Mammary epithelial cell (primary cell): ENCODE measurements at places on chromosomes 4 and X.

GRCh38 chr4:73816814-73817213, 19.7 kb upstream of the CXCL6 start:
- DNase-seq, result peak; percentile 92

DNA sequence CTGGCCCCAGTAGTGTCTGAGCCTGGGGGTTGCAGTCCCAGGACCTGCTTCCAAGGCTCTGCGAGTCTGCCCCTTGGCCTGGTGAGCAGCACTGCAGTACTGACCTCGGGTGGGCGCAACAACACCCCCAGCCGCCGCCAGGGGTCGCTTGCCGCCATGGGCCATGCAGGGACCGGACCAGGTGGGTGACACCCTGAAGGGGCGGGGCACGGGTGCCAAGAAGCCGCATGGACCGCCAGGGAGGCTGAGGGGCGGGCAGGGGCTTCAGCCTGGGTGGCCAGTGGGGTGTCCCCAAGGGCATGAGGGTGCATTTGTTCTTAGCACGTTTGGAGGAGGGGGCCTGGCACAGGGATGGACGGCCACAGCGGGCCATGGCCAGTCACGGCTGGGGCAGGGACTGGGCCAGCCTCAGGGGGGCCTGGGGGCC, 25.0 kb downstream of the TACC3 start:
- DNase-seq, result no peak

GRCh38 chrX:130418066-130418465, 16.3 kb downstream of the RBMX2 start:
- DNase-seq, result no peak

GRCh38 chr4:90670183-90670582, 543.0 kb downstream of the CCSER1 start:
- DNase-seq, result no peak

GRCh38 chr4:89117115-89117514, 5.8 kb downstream of the TIGD2 start:
- no peak for DNase-seq

DNA sequence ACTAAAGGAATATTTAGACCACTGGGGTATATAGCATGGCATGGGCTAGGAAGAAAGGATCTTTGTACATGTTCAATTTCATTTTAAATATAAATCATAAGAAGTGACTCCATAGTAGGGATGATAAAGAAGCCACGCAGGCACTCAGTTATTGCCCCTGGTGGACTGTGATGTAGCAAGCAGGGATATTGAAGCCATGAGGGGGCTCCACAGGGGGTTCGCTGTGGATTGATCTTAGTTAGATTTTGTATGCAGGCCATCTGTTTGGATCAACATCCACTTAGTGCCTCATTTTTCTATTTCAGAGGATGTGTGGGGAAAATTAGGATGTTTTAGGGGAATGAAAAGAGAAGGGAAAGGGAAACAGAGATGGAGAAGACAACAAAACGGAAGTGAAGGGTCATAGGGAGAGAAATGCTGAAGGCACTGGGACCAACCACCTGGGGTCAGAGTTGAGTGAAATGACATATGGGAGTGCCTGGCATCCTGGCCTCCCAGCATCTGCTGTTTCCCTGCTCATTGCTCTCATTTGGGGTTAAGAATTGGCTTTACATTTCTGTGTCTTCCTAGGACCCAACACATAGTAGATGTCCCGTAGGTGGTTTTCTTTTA, 11.2 kb upstream of the FREM3 start:
- DNase-seq, result no peak

- no peak for DNase-seq
Measured at GRCh38 chrX:118976599-118977340, 2.4 kb downstream of the LONRF3 start.

DNA sequence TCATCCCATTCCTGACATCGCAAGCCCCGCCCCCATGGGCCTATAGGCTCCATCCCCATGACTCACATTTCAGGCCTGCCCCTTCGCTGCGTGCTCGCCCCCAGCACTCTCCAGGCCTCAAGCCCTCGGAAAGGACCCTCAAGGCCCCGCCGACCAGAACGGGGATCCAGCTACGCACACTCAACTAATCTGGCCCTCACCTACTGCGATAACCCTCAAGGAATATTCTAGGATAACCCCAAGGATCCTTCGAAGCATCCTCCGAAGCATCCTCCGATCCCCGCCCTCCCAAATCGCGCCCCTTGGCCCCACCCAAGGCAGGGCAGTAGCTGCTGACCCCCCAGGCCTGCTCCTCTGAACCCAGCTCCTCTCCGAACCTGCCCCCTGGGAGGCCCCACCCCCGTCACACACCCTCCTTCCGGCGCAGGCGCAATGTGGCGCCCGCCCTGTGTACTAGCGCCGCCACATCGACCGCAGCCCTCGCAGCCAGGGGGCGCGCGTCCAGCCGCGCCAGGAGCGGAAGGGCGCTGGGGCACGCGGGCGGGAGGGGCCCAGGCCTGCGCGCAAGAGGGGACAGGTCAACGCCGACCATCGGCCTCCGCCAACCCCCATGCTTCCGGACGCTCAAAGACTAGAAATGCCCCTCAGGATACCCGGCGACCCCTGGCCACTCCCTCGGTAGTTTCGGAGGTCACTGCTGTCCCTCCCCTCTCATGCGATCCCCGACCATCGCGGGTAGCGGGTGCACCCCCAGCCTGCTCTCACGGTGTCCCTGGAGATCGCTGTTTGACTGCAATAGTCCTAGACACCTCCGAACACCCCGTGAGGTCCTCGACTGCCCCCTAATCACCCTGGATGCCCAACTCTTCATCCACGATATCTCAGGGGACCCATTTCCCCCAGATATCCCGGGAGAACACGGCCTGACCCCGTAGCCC, 6.4 kb upstream of the MAGIX start:
- DNase-seq, result peak; percentile 78

- DNase-seq, result peak; percentile 46
Measured at GRCh38 chrX:52852110-52852860, 15.6 kb downstream of the XAGE3 start.

- DNase-seq, result no peak
Measured at GRCh38 chrX:151996347-151996746, 21.9 kb upstream of the GABRE start.

DNA sequence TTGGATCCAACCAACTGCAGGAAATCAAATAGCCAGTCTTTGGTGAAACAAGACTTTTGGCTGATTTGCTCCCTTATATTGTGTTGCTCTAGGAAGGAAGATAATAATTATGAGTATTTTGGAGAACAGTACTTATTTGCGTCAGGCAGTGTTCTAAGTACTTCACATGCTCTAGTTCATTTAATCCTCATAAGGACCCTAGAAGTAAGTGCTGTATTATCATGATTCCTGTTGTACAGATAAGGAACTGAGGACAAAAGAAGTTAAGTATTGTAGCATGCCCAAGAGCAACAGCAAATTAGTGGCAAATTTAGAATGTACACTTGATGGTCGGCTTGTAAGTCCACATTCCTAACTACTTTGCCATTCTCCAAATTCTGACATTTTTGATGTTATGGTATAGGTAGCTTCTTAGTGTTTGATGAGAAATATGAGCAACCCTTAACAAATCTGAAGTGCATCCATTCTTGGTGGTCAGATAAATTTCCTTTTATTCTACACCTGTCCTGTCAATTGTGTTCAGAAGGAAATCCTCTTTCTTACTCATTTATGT, 72.0 kb downstream of the SPRY1 start:
- DNase-seq, result no peak

- DNase-seq, result no peak
Measured at GRCh38 chr4:174490451-174490961, 31.8 kb downstream of the HPGD start.

DNA sequence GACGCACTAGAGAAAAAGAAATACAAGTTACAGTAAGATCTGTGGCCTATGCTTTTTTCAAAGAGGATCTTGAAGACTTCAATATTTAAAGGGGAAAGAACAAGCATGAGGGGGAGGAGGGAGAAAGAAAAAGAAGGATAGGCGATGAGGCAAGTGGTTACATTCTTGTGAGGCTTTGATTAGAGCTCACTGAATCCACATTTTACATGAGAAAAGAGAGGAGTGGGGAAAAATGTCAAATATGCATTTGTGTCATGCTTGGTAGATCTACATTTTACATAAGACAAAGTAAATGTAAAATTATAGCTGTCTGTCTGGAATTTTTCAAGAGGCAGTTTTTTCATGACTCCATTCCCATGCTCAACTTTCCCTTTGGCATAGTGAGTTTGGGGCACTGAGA, 965.9 kb downstream of the FSTL5 start:
- no peak for DNase-seq

DNA sequence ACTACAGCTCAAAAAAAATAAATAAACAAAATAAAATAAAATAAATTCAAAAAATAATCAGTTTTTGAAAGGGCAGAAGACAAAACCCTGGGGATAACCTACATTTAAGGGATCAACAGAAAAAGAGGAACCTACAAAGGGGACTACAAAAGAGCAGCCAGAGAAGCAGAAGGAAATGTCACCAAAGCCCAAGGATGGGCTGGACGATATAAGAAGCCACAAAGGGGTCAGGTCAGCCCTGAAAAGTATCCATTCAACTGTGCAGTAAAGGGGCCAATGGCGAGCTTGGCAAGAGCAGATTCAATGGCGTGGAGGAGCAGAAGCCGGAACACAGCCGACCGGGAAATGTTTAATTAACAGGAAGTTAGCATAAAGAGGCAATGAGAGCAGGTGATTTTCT, 16.9 kb downstream of the ACOT9 start:
- DNase-seq, result no peak

DNA sequence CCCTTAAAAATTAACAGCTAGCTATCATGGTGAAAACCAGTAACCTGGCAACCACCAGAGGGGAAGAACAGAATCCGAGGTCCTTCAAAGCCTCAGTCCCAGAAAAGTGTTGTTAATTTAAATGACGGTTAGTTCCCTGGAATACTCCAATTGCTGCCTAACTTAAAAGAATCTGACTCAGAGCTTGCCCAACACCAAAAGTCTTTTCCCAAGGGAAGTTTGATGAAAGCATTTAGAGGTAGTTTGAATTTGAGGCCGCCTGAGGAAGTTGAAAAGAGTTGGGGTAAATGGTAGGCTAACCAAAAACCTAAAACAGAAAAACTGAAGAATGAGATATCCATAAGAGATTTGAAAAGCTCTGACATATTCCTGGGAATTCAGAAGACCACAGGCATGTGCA, 46.6 kb downstream of the IL13RA2 start:
- DNase-seq, result no peak

GRCh38 chrX:122770581-122770980, 413.5 kb upstream of the GRIA3 start:
- no peak for DNase-seq

- DNase-seq, result no peak
Measured at GRCh38 chrX:79623098-79623762, 256.1 kb upstream of the ITM2A start.

- DNase-seq, result no peak
Measured at GRCh38 chrX:25344161-25344936, 328.6 kb upstream of the ARX start.

GRCh38 chrX:71111141-71111843, at the start of gene IL2RG:
TSS of gene IL2RG (minus strand) at chrX:71111577. CDS start at chrX:71111539, 38 bp downstream.
- no peak for DNase-seq

GRCh38 chr4:120049732-120050494, 16.7 kb downstream of the MAD2L1 start:
- peak; percentile 61 for DNase-seq

- DNase-seq, result no peak
Measured at GRCh38 chr4:2302387-2303119, 40.6 kb upstream of the MXD4 start.

GRCh38 chrX:26100421-26100920, 37.7 kb upstream of the MAGEB18 start:
- no peak for DNase-seq

GRCh38 chrX:118694638-118695037, 32.8 kb upstream of the IL13RA1 start:
- no peak for DNase-seq

GRCh38 chr4:96912716-96913115, 1072.8 kb downstream of the PDHA2 start:
- no peak for DNase-seq

DNA sequence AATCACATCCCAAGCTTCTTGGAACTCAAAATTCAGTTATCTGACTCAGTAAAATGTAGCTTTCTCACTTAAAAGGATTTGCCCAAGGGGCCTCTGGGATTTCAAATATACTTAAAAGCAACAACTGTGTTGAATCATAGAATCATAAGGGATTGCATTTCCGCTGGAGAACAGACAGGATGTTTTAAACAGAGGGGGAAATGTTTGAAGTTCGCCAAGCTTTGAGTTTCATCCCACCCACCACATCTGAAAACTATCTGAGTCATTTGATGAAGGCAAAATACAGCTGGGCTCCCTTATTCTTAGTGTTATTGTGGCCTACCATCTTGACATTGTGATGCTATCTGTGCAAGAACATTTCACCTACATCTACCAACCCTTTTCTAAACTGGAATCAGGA, 73.5 kb downstream of the PPP1R2C start:
- DNase-seq, result no peak

- DNase-seq, result peak; percentile 51
Measured at GRCh38 chrX:7889680-7890079, 37.5 kb downstream of the PNPLA4 start.

DNA sequence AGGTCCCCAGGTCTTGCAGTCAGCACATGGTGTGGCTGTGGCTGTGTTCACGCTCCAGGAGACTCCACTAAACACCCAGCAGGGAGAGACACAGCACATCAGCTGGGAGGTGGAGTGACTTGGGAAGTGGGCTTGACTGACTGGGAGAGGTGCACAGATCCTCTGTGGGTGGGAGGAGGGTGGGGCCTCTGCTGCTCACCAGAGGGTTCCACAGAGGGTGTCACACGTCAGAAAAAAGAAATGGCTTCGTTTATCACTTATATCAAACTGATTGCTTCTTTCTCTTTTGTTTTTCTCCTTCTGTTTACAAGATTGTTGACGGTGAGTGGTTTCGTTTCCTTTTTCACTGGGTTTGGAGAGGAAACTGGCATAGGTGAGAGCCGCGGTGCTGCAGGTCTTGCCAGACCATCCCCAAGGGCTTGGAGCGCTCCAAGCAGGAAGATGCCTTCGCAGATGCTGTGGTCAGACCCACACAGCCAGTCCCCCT, 24.8 kb upstream of the FAM193A start:
- no peak for DNase-seq

DNA sequence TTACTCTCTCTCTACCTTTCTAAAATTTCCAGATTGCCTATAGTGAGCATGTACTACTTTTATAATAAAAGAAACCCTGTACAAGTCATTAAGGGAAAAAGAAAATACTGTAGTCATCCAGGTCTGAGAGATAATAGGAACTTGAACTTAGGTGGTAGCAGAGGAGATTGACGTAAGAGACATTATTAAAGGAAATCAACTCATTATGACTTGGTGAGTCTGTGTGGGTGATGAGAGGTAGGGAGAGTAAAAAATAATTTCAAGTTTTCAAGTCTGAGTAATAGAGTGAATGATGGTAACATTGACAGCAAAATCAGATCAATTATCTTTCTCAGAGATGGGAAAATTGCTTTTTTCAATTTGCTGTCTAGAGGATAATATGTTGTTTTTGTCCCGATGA, 44.0 kb upstream of the ZCCHC12 start:
- no peak for DNase-seq

DNA sequence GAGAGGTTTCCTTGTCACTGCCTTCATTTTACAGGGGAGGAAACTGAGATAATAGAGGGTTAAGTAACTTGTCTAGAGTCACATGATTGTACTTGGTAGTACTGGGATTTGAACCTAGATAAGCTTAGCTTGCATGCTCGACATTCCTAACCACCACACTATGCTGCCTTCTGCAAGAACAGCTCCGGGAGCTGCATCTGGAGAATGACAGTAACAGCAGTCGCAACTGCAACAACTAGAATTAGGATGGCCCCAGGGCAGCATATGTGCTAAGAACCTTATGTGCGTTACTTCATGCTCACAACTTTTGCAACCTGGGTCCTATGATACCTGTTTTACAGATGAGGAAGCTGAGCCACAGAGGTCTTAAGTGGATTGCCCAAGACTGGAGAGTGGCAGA, 89.5 kb upstream of the LCORL start:
- no peak for DNase-seq
